Renal pelvis (tissue), 12 donors: ENCODE measurements at places on chromosomes 12 and 14.

- DNase-seq = no peak
Measured at GRCh38 chr12:19351346-19351745, 87.9 kb upstream of the AEBP2 start.

GRCh38 chr12:1917172-1918070 is 1.0 kb downstream of the CACNA2D4 start:
- DNase-seq = no peak

DNA sequence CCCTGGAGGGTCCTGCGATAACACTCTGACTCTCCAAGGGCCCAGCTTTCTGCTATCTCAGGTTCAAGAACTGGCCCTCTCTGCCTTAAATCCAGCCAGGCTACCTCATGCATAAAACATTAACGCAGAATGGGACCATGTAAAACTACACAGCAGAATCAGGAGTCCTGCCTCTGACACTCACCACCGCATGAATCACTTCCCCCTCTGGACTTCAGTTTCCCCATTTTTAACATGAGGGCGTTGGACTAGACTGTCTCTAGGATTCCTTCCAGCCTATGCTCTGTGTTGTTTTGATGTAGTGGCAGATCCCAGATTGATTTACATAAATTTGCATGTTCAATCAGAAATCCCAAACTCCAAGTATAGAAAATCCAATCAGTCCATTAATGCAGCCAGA is 3.3 kb downstream of the NCKAP5L start:
- DNase-seq = no peak

DNA sequence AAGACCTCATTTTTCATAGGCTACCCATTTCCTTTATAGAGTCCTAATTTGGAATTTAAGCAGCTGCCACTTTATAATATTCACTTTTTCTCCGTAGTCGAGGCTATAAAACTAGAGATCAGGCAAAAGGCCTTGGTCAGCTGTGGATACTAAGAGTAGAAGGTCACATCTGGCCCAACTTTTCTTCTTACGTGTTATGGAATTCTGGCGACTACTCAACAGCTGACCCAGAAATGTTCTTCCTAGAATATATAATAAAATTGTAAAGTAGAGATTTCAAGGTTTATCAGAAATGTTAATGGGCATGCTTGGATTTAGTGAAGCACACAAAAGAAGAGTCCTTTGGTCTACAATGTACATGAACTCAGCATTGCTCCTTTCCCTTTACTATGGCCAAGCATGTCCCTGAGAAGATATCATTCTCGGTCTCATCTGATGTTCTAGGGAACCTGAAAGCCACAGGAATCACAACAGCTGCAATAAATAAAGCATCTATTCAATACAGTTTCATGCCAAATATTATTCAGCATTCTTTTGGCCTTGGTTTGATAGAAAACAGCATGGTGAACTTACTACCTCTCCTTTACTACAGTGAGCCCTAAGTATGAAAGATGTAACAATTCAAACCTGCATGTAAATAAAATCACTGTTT is 261.4 kb upstream of the NPAS3 start:
- DNase-seq = no peak

DNA sequence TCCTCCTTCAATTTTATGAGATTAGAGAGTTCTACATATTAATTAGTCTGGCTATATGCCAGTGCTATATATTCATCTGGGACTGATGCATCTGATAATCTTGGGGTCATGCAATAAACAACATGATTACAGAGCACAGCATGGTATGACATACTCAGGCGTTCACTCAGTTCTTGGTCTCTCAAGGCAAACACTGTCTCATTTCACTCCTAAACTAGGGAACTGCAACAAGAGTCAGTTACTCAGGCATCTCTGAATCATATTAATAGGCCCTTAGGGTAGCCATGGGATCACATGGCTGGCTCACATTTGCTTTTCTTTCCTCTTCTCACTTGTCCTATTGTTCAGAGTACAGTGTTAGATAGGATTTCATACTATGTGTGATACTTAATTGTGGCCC is 91.8 kb upstream of the TMEM260 start:
- DNase-seq = no peak
